Right renal pelvis (tissue), 4 donors: ENCODE measurements at places on chromosomes 11 and 22. TPM values are rescaled to one million over a fixed set of nuclear protein-coding genes. Genes with fewer than 3 reads are reported as not detected.

- DNase-seq = peak; percentile 58
Observed at GRCh38 chr22:35023692-35024363, 42.1 kb upstream of the ISX start.

- DNase-seq = no peak
Observed at GRCh38 chr11:120184371-120184945, 26.4 kb upstream of the OAF start.

GRCh38 chr11:130178441-130179339, 19.1 kb downstream of the ST14 start:
- DNase-seq = no peak

The KCTD14 gene
- polyA plus RNA-seq = 13.1 TPM

The KRTAP5-9 gene
- 0.46 TPM for polyA plus RNA-seq

The OR8D4 gene
- polyA plus RNA-seq = 0.01 TPM
